NB4 (cell line): ENCODE measurements at places on chromosomes 13 and 19.
A peak's percentile ranks its signal among the peaks of the same experiment; 100 is the strongest.

DNA sequence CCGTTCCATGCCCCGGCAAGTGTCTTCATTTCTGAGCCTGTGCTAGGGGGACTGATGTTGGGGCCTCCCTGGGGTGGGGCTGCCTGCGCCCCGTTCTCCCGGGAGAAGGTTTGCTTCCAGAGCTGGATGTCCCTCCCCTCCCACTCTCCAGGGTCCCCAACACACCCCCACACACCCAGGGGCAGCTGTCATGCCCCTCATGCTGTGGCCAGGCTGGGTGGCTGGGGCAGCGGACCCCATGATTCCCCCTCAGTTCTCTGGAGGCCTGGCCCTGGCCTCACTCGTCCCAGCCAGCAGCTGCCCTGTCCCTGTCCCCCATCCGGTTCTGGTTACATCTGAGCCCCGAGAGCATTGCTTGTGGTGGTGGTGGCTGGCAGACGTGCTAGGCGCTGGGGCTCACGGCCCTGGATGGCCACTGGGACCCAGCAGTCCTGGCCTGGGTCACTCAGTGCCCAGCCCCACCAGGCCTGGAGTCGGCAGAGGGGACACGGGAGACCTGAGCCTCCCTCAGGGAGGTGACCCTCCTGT lies 184.8 kb downstream of the KDM4B start:
- no peak for DNase-seq

DNA sequence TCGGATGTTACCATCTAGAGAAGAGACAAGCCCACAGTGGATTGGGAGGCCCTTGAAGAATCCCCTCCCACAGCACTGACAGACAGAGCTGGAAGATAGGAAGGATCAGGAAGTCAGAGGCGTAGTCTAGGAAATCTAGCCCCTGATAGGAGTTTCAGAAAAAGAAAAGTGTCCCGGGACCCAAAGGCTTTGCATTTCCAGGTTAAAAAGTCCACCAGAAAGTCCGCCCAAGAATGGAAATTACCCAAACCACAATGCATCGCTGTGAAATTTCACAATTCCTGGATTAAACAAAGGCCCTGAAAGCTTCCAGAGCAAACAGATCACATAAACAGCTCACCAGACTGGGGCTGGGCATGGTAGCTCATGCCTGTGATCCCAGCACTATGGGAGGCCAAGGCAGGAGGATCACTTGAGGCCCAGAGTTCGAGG lies 146.9 kb downstream of the KDM4B start:
- no peak for DNase-seq

- peak; percentile 82 for DNase-seq
Measured at GRCh38 chr13:46378411-46378810, 8.6 kb downstream of the RUBCNL start.

DNA sequence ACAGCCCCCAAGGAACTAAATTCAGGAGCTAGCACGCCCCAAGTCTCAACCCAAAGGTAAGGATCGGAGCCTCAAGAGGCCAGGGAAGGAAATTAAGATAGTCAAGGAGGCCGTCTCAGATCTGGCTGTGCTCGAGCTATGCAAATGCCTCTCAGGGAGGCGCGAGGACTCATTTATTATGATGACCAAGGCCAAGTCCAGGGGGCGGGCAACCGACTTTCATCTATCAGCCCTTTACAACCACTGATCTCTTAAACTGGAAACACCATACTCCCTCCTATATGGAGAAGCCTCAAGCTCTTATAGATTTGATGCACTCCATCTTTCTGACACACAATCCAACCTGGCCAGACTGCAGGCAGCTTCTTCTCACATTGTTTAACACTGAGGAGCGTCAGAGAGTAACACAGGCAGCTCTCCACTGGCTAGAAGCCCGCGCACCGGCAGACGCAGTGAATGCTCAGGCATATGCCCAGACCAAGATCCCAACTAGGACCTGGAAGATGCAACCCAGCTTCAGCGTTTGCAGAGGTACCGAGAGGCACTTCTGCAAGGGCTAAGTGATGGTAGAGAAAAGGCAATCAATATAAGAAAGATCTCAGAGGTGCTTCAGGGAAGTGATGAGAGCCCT lies 9.6 kb upstream of the SLC15A1 start:
- DNase-seq: no peak

DNA sequence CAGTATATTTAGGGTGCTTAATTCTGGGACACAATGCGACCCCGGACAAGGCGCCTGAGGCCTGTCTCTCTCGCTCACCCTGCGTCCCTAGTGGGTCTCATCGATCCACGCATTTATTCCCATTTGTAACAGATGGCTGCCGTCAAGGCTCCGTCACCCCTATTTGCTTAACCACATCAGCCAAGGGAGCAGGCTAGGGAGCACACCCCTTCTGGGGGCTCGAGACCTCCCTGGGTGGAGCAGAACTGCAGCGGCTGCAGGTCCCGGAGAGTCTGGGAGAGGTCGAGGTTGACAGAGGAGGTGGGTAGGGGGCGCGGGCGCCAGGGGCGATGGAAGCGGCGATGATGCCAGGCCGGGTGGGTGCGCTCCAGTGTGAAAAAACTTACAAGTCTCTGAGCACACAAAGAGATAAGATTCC lies 507 bp downstream of the ALG5 start:
- DNase-seq: peak; percentile 37

DNA sequence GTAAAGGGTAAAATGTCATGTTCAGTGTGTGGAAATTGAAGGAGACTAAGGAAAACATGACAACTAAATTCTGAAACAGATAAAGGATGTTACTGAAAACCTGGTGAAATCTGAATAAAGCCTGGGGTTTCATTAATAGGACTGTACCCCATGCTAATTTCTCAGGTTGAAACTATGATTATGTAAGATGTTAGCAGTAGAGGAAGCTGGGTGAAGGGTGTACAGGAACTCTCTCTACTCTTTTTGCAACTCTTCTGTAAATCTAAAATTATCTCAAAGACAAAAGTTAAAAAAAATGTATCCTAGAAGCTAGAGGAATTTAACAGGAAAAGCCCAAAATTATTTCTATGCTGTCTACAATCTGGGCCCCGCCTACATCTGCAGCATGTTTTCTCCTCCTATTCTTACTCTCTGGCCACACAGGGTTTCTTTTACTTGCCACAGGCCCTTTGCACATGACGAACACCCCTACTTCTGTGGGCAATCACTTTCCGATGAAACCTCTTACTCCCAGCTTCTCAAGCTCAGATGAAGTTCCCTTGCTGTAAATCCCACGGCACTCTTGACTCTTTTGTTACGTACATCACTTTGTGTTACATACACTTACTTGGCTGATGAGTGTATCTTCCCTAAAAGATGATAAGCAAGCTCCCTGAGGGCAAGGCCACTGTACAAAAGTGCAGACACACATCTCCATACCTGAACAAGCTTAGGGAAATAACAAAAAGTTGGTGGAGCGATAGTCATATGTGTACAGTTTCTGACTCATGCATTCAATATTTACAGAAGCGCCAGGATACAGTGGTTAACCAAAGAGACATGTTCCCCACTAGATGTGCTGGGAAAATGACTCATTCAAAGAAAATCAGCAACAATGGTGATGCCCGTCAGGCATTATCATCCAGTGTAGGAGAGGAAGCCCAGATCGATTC lies 32.6 kb downstream of the RUBCNL start:
- DNase-seq: peak; percentile 88

- DNase-seq: no peak
Measured at GRCh38 chr19:35713904-35714495, 3.8 kb upstream of the KMT2B start.

- peak; percentile 89 for DNase-seq
Measured at GRCh38 chr13:26784704-26785639, 24.4 kb upstream of the GPR12 start.

GRCh38 chr13:77388944-77389624 lies 62.2 kb upstream of the MYCBP2 start:
- peak; percentile 32 for DNase-seq

GRCh38 chr19:34365463-34366401 lies 736 bp downstream of the GPI start:
- peak; percentile 35 for DNase-seq

DNA sequence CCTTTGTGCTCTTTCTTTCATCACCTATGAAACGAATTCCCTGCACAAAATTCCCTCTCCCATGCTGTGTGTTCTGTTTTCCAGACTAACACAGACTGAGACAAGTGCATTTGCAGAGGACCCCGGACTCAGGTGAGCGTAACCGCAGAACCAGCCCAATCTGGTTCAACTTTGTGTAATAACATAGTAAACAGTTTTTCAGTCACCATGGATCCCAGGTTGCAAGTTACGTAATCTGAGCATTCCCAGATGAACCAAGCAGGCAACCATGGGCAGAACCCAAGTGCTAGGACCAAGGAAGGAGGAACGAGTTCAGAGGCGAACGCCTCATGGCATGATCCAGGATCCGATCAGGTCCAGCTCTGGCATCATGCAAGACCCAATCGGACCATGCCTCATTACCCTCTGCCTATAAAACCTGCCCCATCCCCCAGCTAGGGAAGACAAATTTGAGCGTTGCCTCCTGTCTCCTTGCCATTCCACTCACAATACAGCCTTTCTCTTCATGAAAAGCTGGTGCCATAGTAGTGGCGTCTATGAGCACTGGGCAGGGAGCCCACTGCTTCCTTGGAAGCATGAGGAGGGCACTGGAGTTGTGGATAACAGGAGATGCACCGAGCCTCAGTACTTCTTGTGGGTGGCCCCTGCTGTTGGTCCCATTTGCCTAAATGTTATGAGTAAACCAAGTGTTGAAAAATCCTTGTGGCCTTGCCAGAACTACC lies 107.6 kb downstream of the ABCC4 start:
- DNase-seq: no peak

- peak; percentile 12 for DNase-seq
Measured at GRCh38 chr19:30799865-30800755, 427.9 kb downstream of the ZNF536 start.

DNA sequence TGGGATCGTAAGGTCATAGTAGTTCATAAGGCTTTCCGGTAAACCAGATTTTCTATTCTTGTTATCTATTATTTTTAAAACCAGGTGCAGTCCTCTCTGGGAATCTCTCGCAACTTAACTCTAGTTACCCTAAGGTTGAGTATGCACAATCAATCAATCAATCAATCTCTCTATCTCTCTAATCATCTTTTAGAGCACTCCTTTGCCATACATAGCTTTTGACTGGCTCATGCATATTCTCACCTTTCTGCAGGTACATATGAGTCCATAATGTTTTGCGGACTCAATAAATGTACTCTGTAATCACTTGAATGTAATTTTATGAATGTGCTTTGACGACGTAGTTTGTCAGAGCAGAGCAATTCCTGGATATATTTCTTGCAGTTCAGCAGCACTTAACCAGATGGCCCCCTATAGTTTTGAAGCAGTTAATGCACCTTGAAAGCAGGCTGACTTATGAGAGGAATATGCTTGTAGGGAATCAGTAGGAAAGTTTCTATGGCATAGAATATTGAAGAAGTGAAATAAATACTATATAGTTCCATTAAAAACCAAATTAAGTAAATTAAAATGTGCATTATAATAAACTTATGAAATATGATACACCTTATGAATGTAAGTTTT lies 524.7 kb downstream of the GPC5 start:
- peak; percentile 12 for DNase-seq

- peak; percentile 52 for DNase-seq
Measured at GRCh38 chr19:57559008-57559403, 657 bp downstream of the ZNF550 start.

DNA sequence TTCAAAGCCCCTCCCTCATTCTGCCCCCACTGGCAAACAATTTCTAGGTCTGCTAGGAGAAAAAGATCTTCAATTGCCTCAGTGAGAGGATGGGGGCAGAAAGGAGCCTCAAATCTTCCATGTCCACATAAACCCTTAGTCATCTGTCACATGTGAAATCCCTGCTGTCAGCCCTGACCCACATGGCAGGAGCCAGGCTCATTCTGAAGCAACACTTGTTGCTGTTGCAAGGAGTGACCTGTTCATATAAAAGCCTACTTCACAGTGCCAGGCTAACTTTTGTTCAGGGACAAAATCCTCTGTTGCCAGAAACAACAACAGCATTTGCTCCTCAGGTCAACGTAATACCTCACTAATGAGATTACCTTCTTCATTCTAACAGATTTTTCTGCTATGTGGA lies 70.5 kb downstream of the IRS2 start:
- peak; percentile 89 for DNase-seq

GRCh38 chr13:72258340-72258981 lies 391.5 kb upstream of the DACH1 start:
- DNase-seq: no peak

- no peak for DNase-seq
Measured at GRCh38 chr13:39870197-39870747, 214.8 kb downstream of the COG6 start.

GRCh38 chr19:30063650-30064347 lies 121.8 kb downstream of the URI1 start:
- no peak for DNase-seq

- DNase-seq: no peak
Measured at GRCh38 chr13:64534302-64534701, 2695.8 kb downstream of the PCDH9 start.

GRCh38 chr13:72599178-72599743 lies 128.2 kb downstream of the MZT1 start:
- DNase-seq: no peak

DNA sequence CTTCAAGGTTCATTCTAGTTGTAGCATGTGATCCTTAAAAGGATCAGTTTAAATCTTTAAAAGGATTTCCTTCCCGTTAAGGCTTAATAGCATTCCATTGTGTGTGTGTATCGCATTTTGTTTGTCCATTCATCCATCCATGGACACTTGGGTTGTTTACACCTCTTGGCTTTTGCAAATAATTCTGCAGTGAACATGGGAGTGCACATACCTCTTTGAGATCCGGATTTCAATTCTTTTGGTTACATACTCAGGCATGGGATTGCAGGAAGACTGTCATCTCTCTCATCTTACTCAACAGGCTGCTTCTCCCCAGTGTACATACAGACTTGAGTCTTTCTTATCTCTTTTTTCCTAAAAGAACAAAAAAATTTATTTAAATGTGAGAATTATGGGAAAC lies 1.2 kb downstream of the RNF113B start:
- DNase-seq: no peak

- no peak for DNase-seq
Measured at GRCh38 chr13:80334597-80335260, 6.2 kb downstream of the SPRY2 start.
